ENCODE measurements at places on chromosomes 16 and 17. TPM values are rescaled to one million over a fixed set of nuclear protein-coding genes. Genes with fewer than 3 reads are reported as not detected.

The TMEM106A gene
- 2.3 TPM for polyA plus RNA-seq

The TP53TG3C gene
- polyA plus RNA-seq = not detected

The RBFOX1 gene
- 70.8 TPM for polyA plus RNA-seq

The CA5A gene
- polyA plus RNA-seq = not detected

The EPOP gene
- 1.1 TPM for polyA plus RNA-seq

The DRC3 gene
- polyA plus RNA-seq = 1.3 TPM

The TNS4 gene
- polyA plus RNA-seq = not detected

The ANKS4B gene
- not detected for polyA plus RNA-seq

The TMC7 gene
- polyA plus RNA-seq = 3.5 TPM

The TBC1D3I gene
- 0.32 TPM for polyA plus RNA-seq

The RASD1 gene
- 57.7 TPM for polyA plus RNA-seq

The SPECC1 gene
- polyA plus RNA-seq = 7.0 TPM

The CMTM1 gene
- 1.3 TPM for polyA plus RNA-seq

The CCL1 gene
- not detected for polyA plus RNA-seq

The FBXL20 gene
- polyA plus RNA-seq = 15.5 TPM

The TMEM238L gene
- not detected for polyA plus RNA-seq

The CACNA1G gene
- polyA plus RNA-seq = 10.9 TPM

The LPO gene
- not detected for polyA plus RNA-seq

The TAOK2 gene
- 65.5 TPM for polyA plus RNA-seq

The CCL14 gene
- polyA plus RNA-seq = not detected

The TNFRSF13B gene
- not detected for polyA plus RNA-seq

The NHERF2 gene
- polyA plus RNA-seq = 4.1 TPM

The OMG gene
- polyA plus RNA-seq = not detected
